ENCODE measurements at places on chromosomes 7 and 10.

- no peak for DNase-seq
These were observed 139.3 kb downstream of the CAMK1D start for GRCh38 chr10:12488626-12489025.

- no peak for DNase-seq
These were observed 80.2 kb downstream of the SORBS1 start for GRCh38 chr10:95480901-95481491.

GRCh38 chr10:5827841-5828240 lies 14.6 kb upstream of the GDI2 start:
- no peak for DNase-seq

- no peak for DNase-seq
These were observed 5.9 kb upstream of the TMEM254 start for GRCh38 chr10:80072584-80072983.

GRCh38 chr7:96495751-96496216 lies 173.9 kb upstream of the SLC25A13 start:
- DNase-seq, result no peak

GRCh38 chr7:81725812-81726127 lies 44.1 kb downstream of the HGF start:
- DNase-seq, result no peak

DNA sequence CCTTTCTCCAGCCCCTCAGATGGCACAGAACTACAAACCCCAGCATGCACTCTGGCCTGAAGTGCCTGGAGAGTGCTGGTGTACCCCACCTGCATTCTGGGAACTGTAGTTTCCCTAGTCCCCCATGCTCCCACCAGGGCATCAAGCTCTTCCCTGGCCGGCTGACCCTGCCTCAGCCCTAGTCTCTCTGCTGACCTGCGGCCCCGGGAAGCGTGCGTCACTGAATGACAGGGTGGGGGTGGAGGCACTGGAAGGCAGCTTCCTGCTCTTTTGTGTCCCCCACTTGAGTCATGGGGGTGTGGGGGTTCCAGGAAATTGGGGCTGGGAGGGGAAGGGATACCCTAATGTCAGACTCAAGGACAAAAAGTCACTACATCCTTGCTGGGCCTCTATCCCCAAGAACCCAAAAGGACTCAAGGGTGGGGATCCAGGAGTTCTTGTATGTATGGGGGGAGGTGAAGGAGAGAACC lies 2.1 kb downstream of the NOS3 start:
- no peak for DNase-seq

GRCh38 chr7:44093102-44093641 lies 10.8 kb upstream of the POLM start:
- no peak for DNase-seq

- no peak for DNase-seq
These were observed 45.0 kb upstream of the TSPAN13 start for GRCh38 chr7:16708511-16708910.

- no peak for DNase-seq
These were observed 46.5 kb downstream of the TMEM106B start for GRCh38 chr7:12257582-12257981.

DNA sequence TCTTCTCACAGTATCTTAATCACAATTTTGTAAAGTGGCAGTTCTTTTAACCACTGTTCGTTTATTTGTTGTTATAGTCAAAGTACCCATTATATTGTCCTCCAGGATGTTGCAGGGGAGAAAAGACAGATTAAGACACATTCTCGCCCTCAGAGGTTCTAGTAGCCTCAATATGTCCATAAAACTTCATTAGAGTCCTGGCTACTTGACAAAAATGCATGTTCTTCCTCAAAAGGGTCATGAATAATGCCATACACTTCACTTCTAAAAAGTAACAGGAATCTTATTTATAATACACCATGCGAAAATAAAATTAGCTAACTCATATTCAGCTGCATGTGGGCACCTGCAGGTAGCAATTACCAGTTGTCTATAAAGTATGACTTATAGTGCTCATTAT lies 109.3 kb upstream of the ANK3 start:
- DNase-seq, result no peak

All from activated CD4-positive, alpha-beta T cell treated with anti-CD3 and anti-CD28 coated beads, Interleukin-2, amount 50 U/mL, for 24 hours (primary cell).